ENCODE measurements at places on chromosomes 11 and 22.
A peak's percentile ranks its signal among the peaks of the same experiment; 100 is the strongest.

DNA sequence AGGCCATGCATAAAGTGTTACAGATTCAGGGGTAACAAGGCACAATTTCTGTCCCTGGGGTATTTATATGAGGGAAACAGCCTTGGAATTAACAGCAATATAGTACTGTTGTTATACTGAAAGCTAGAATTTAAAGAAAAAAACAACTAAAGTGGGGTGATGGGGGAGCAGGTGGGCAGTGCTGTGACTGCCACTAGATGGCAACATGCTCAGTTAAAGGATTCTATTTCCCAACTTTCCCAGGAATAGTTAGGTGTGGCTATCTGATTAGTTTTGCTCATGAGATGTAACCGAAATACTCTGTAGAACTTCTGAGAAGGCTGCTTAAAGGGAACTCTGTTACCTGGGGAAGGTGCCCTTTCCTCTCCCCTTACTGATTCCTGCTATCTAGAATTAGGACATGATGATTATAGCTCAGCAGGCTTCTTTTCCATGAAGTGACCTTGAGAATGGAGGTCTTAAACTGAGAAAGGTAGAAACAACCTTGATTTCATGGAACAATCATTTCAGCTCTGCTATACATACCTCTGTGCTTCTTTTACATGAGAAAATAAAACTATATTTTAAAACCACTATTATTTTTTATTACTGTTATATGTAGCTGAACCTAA, 102.6 kb downstream of the RELT start:
- no peak for DNase-seq

DNA sequence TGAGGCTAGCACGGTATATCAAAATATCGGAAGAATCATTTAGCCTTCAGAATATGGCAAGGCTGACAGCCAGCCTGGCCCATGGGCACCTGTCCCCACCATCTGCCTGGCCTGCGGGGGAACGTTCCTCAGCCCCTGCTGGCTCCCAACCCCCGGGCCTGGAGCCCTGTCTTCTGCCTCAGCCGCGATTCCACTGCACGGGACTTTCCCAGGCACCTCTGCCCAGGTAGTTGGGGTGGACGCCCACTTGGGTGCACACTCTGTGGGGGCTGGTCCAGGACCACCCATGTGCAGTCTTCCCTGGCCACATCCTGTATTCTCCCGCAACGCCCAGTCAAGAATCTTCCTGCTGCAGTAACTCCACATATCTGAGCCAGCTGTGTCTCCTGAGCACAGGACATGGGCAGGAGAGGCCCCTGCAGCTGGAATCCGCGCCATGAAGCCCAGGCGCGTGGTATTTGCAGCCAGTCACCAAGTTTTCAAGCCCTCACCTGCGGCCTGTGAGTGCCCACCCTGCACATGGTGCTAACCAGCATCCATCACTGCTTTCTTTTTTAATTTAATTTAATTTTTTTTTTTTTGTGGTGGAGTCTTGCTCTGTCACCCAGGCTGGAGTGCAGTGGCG, 77.9 kb downstream of the KCNQ1 start:
- no peak for DNase-seq

- DNase-seq, result no peak
Measured at GRCh38 chr22:48712558-48713271, 1115.0 kb downstream of the BRD1 start.

DNA sequence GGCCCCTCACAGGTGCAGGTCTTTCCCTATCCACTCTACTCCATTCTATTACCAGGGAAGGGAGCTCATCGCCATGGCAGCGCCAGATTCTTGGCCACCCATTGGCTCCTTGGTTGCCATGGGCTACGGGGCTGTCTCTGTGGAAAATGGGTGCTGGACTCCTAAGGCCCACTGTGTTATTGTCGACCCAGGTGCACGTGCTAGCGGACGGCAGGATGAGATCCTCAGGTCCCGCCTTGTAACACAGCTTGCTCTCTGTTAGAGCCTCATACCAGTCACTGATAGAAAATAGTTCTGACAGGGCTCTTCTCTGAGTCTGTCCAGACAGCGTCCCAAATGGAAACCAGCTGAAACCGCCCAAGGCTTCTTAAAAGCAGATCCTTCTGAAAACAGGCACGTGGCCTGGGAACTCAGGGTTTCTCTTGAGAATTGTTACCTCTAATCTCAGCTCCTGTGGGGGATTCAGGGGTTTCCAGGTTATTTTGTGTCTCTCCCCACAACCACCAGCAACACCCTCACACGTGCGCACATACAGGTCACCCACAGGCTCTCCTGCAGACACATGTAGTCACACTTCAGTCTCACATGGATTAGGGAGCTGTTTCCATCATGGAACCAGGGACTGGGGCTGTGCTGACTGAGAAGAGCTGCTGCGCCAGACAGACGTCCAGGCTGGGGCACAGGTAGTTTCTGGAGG, 1.5 kb downstream of the TUB start:
- no peak for DNase-seq

- DNase-seq, result no peak
Measured at GRCh38 chr11:43735961-43736360, 55.4 kb downstream of the HSD17B12 start.

DNA sequence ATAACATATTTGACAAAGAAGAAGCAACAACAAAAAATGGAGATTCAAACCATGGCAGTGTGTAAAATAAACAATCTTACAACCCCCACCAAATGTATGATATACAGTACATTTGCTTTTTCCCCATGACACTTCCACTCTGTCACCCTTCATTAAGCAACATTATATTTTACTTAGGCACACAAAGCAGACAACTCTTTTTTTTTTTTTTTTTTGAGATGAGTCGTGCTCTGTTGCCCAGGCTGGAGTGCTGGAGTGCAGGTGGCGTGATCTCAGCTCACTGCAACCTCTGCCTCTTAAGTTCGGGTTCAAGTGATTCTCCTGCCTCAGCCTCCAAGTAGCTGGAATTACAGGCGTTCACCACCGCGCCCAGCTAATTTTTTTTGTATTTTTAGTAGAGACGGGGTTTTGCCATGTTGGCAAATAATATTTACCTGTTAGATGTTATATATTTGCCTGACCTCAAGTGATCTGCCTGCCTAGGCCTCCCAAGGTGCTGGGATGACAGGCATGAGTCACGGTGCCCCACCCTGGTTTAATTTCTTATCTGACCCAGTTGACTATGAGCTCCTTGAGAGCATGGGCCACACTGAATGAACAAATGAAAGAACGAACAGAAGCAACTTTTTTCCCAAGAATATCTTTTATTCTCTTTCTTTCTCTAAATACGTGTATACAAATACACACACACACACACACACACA, 5.5 kb upstream of the PCF11 start:
- DNase-seq, result no peak

DNA sequence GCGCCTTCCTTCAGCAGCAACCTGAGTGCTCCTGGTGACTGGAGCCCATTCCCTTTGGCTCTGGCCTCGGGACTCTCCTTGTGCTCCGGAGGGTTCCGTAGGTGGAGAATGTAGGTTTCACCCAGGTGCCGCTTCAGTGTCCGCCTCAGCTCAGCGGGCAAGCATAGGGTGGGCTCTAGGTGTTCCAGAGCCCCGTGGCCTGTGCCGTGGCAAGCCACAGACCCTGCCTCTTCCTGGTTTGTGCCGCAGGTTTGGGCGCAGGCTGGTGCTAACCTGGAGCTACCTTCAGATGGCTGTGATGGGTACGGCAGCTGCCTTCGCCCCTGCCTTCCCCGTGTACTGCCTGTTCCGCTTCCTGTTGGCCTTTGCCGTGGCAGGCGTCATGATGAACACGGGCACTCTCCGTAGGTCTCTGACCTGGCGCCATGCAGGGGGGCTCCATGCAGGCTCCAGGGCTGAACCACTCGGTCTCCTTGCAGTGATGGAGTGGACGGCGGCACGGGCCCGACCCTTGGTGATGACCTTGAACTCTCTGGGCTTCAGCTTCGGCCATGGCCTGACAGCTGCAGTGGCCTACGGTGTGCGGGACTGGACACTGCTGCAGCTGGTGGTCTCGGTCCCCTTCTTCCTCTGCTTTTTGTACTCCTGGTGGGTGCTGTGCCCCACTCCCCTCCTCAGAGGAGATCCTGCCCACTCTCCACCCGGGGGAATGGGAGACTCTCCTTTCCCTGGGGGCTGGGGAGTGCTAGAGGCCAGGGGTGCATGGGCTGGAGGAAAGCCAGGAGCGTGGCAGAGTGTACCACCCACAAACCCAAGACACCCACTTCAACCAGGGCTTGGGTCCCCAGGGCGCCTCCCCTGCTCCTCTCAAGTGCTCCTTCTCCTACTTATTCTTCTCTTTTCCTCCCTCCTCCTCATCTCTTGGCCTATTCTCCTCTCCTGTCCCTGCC, 2.4 kb downstream of the SLC22A12 start:
- no peak for DNase-seq

GRCh38 chr11:12175694-12176241, 65.4 kb downstream of the MICAL2 start:
- no peak for DNase-seq

- peak; percentile 49 for DNase-seq
Measured at GRCh38 chr22:20905415-20906386, 11.5 kb upstream of the CRKL start.
